ENCODE measurements at places on chromosomes 6 and 20.

DNA sequence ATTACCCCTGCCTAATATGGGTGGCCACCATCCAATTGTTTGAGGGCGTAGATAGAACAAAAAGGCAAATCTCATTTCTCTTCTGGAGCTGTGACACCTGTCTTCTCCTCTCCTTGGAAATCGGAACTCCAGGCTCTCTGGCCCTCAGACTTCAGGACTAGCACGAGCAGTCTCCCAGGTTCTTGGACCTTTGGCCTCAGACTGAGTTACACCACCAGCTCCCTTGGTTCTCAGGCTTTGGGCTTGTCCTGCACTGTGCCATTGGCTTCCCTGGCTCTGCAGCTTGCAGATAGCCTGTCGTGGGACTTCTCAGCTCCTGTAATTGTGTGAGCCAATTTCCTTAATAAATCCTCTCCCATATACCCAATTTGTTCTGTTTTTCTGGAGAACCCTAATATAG is 34.3 kb downstream of the ATRN start:
- no peak for DNase-seq

DNA sequence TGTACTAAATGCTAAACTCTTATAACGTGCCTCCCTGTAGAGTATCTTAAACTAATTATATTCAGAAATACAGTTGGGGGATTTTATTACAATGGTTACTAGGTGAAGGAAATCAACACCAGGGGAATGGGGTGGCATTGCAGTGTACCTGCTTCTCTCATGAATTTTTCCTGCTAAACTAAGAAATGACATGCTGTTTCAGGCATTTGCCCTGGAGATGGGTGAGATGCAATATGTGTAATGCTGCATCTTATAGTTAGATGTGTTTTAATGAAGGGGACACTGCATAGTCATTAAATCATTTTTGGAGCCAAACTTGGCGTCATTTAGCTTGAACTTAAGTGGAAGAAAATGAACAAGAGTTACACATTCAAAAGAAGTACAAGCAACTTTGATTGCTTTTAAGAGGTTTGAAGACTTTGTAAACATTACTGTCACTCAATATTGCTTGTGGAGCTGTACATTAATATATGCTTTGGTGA is 4.3 kb downstream of the EYA4 start:
- no peak for DNase-seq

GRCh38 chr6:6417475-6417874 is 97.0 kb upstream of the F13A1 start:
- DNase-seq, result no peak

- no peak for DNase-seq
Measured at GRCh38 chr6:80489911-80490635, 383.6 kb downstream of the BCKDHB start.

- no peak for DNase-seq
Measured at GRCh38 chr6:41466437-41466990, 79.7 kb upstream of the FOXP4 start.

All from endothelial cell of umbilical vein (primary cell).